ENCODE measurements at places on chromosomes 6 and 20. TPM values are rescaled to one million over a fixed set of nuclear protein-coding genes. Genes with fewer than 3 reads are reported as not detected.

DNA sequence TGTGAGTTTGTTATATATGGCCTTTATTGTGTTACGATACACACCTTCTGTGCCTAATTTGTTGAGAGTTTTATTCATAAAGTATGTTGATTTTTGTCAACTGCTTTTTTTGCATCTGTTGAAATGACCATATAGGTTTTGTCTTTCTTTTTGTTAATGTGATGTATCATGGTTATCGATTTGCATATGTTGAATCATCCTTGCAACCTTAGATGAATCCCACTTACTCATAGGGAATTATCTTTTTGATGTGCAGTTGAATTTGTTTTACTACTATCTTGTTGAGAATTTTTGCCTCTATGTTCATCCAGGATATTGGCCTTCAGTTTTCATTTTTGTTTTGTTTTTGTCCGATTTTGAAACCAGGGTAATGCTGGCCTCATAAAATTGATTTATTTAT is 45.7 kb upstream of the TPD52L1 start:
- H3K4me1 ChIP-seq, result no peaks in the 10 kb centered on the region
- H3K27me3 ChIP-seq, result no peaks in the 10 kb centered on the region
- H3K4me3 ChIP-seq, result no peak overlapping the region

DNA sequence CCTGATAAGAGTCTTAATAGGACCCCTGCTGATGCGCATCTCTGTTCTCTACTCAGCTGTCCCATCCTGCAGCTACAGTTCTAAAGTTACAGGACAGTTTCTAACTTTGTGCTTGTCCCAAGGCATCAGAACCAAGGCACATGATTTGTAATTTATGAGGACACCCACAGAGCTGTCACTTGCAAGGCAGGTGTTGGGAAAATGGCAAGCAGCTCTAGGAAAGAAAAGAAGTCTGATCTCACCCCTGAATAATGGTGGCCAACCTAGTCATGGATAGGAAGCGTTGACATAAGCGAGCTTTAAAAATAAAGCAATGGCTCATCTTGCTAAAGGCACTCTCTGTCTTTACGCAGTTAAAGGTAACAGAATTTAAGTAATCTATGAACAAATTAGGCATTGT is 127.6 kb upstream of the VGLL2 start:
- no peak overlapping the region for H3K27ac ChIP-seq
- H3K27me3 ChIP-seq, result no peaks in the 10 kb centered on the region
- no peak for DNase-seq
- no peaks in the 10 kb centered on the region for H3K4me1 ChIP-seq

DNA sequence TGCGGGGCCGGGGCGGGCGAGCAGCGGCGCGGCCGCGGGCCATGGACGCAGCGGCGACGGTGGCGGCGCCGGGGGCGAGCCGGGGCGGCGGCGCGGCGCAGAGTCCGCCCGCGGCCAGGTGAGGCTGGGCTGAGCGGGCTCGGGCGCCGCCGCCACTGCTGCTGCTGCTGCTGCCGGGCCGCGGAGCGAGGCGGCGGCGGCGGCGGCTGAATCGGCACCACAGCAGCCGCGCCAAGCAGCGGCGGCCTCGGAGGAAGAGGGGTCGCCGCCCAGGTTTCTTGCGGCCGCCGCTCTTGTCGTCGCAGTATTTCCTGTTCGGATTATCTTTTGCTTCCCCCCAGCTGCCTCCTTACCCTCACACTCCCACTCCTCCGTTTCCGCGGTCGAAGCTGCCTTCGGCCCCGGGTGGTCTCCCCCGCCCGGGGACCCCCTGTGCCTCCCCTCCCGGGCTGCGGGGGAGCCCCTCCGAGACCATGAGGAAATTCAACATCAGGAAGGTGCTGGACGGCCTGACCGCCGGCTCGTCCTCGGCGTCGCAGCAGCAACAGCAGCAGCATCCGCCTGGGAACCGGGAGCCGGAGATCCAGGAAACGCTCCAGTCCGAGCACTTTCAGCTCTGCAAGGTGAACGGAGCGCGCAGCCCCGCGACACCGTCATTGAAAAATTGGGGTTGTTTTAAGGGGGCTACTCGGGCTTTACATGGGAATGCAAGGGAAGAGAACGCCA is at the start of gene STXBP5:
Gene STXBP5 (plus strand): TSS at position 358 of the 726 bp plus-strand sequence. CDS start 116 bp downstream, at position 474.
- peaks cover 32% of the 10 kb centered on the region for H3K4me1 ChIP-seq
- peaks cover 13% of the 10 kb centered on the region for H3K36me3 ChIP-seq
- peak within 1 kb of the TSS; percentile 95 for H3K4me3 ChIP-seq
- peak; percentile 34 for DNase-seq
- peak within 1 kb of the TSS; percentile 99 for H3K27ac ChIP-seq
- no peaks in the 10 kb centered on the region for H3K27me3 ChIP-seq

DNA sequence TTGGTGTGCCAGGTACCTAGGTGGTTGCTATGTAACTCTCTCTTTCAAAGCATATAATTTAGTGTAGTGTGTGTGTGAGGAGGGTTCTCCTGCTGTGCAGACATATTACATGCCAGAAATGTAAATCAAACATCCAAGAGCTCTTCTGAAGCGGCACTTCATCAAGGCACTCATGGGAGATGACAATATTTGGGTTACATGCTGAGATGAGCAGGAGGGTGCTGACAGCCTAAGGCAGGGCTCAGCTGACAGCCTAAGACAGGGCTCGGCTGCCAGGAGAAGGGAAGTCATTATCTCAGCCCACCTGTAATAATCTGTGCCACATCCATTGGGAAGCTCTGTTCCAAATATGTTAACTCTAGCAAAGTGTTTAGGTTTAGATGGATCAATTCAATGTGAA is 39.1 kb downstream of the ADGRF5 start:
- H3K36me3 ChIP-seq, result no peaks in the 10 kb centered on the region
- no peaks in the 10 kb centered on the region for H3K4me1 ChIP-seq
- H3K27me3 ChIP-seq, result no peaks in the 10 kb centered on the region
- no peak overlapping the region for H3K4me3 ChIP-seq

GRCh38 chr6:98124171-98124570 is 710.2 kb upstream of the POU3F2 start:
- DNase-seq, result no peak
- H3K36me3 ChIP-seq, result no peaks in the 10 kb centered on the region
- H3K27ac ChIP-seq, result no peak overlapping the region
- no peaks in the 10 kb centered on the region for H3K4me1 ChIP-seq
- H3K4me3 ChIP-seq, result no peak overlapping the region

- peaks cover 21% of the 10 kb centered on the region for H3K4me1 ChIP-seq
- H3K36me3 ChIP-seq, result peaks cover 6% of the 10 kb centered on the region
- no peak for DNase-seq
- H3K27me3 ChIP-seq, result peaks cover 7% of the 10 kb centered on the region
These were observed 18.7 kb upstream of the DUSP22 start for GRCh38 chr6:273551-274058.

DNA sequence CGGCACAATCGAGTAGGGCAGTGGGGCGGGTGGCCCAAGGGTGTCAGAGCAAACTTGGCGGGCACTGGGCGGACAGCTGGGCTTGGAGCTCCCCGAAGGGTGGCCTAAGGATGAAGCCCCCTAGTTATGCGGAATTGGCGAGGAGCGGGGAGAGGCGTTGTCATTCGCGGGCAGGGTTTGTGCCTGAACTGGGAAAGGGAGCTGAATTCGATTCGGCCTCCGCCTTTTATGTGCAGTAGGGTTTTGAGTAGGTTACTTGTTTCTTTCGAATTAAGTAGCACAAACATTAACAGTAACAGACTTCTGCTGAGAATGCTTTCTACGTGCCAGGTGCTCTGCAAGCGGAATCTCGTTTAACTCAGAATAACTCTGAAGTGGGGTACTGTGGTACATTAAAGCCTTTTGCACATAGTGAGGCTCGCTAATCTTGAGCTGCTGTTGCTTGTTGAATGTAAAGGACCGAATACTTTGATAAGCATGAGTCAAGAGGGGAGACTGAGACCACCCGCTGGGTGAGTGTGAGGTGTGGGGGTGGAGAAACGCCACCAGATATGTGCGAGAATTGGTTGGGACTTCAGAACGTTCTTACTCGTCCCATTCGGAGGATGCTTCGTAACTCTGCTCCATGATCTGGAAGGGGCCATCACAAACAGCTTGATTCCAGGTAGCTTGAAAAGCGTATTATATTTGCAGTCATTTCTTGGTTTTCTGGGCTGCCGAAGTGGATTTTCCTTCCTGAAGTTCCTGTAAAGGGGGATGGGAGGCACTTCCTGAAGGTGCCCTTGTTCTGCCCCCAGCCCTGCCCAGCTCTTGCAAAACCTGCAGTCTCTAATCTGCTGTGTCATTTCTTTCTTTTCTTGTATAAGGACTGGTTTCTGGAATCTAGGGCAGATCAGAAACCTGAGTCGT is 833 bp downstream of the RAB5IF start:
- DNase-seq, result no peak
- H3K27me3 ChIP-seq, result no peaks in the 10 kb centered on the region
- peak overlapping the region; percentile 99 for H3K4me3 ChIP-seq
- H3K4me1 ChIP-seq, result peaks cover 20% of the 10 kb centered on the region
- peaks cover 52% of the 10 kb centered on the region for H3K36me3 ChIP-seq

- H3K27me3 ChIP-seq, result no peaks in the 10 kb centered on the region
- H3K27ac ChIP-seq, result no peak overlapping the region
- peaks cover 15% of the 10 kb centered on the region for H3K4me1 ChIP-seq
- no peaks in the 10 kb centered on the region for H3K36me3 ChIP-seq
- H3K4me3 ChIP-seq, result no peak overlapping the region
These were observed 385.7 kb upstream of the CITED2 start for GRCh38 chr6:139760128-139760527.

DNA sequence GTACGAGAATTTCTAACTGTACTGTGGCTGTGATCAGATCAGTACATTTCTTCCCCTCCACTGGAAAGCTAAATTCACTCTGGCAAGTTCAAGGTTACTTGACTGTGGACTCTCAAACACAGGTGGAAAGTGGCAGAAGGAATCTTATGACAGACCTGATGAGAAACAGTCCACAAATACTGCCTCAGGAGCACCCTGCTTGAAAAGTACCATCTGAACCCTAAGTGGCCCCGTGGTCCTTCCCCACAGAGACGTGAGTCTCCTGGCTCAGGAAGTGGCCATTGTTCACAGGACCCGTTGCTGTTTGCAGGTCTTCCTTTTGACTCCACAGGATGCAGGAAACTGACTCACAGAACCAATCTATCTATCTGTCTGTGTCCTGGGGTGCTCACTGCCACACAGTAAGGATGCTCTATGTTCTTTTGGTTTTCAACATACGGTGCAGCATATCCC is 47.5 kb upstream of the NHSL1 start:
- H3K27me3 ChIP-seq, result peaks cover 23% of the 10 kb centered on the region
- no peak overlapping the region for H3K27ac ChIP-seq
- peaks cover 16% of the 10 kb centered on the region for H3K4me1 ChIP-seq
- peak; percentile 9 for DNase-seq
- H3K36me3 ChIP-seq, result no peaks in the 10 kb centered on the region

DNA sequence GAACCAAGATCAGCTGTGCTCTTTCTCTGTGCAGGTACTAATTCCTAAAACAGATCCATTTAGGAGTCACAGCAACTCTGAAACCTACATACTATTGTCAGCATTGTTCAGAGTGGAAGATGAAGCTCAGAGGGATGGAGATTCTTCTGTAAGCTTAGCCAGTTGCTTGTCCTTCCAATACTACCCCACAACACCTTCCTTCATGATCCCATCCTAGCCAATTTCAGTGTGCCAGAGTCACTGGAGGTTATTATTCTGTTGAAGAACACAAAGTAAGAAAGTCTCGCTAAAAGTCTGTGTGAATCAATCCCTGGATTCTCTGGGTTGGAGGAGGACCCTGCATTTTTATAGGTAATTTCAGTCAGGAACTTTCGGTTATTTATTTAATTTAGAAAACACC is 2.3 kb downstream of the POPDC3 start:
- no peaks in the 10 kb centered on the region for H3K36me3 ChIP-seq
- H3K4me1 ChIP-seq, result peaks cover 5% of the 10 kb centered on the region
- H3K27me3 ChIP-seq, result peaks cover 51% of the 10 kb centered on the region
- no peak overlapping the region for H3K4me3 ChIP-seq
- no peak overlapping the region for H3K27ac ChIP-seq
- no peak for DNase-seq

GRCh38 chr6:148757944-148758480 is 11.2 kb downstream of the UST start:
- peak overlapping the region; percentile 13 for H3K27ac ChIP-seq
- no peaks in the 10 kb centered on the region for H3K36me3 ChIP-seq
- no peak overlapping the region for H3K4me3 ChIP-seq
- no peak for DNase-seq
- peaks cover 49% of the 10 kb centered on the region for H3K4me1 ChIP-seq

DNA sequence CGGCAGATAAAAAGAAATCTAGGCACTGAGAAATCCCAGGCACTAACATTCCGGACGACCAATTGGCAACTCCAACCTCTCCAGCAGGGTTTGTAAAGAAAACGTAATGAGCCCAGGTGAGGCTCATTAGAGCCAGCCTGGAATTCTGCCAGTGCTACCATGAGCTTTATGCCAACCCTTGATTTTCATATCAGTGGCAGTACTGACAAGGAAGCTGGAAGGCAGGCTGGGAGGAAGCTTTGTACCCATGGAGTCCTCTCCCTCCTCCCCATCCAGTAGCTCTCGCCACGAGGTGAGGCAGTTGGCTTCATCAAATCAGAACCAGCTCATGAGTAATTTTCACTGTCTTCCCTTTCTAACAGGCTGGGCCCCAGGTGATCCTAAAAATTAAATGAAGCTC is 250.2 kb downstream of the ZNF217 start:
- H3K4me1 ChIP-seq, result peaks cover 1% of the 10 kb centered on the region
- H3K27me3 ChIP-seq, result no peaks in the 10 kb centered on the region
- H3K27ac ChIP-seq, result no peak overlapping the region
- no peak overlapping the region for H3K4me3 ChIP-seq
- H3K36me3 ChIP-seq, result no peaks in the 10 kb centered on the region

- H3K36me3 ChIP-seq, result no peaks in the 10 kb centered on the region
- H3K4me3 ChIP-seq, result no peak overlapping the region
- no peak for DNase-seq
- H3K27me3 ChIP-seq, result peaks cover 69% of the 10 kb centered on the region
- peaks cover 9% of the 10 kb centered on the region for H3K4me1 ChIP-seq
These were observed 6.1 kb downstream of the FOXF2 start for GRCh38 chr6:1395506-1395905.

HUS1B gene
- 1.6 TPM for total RNA-seq

SLC22A16 gene
- not detected for total RNA-seq

OPRM1 gene
- total RNA-seq, result not detected

SH3BGRL2 gene
- not detected for total RNA-seq

RNF8 gene
- 28.5 TPM for total RNA-seq

TULP1 gene
- total RNA-seq, result not detected

SYNDIG1 gene
- not detected for total RNA-seq

CLDN20 gene
- not detected for total RNA-seq

MAP7 gene
- total RNA-seq, result 0.94 TPM

CDH4 gene
- total RNA-seq, result not detected

Measured in activated T-helper 2 cell treated with anti-CD3 and anti-CD28 coated beads, Interferon-gamma antibody, Interleukin-2, Interleukin-4, amounts not matched to agents 10 μg/mL and 5 μg/mL and 100 μg/mL, durations not matched to agents 14 hours and 24 hours and 36 hours (primary cell).